ENCODE measurements at places on chromosomes 11 and 22. TPM values are rescaled to one million over a fixed set of nuclear protein-coding genes. Genes with fewer than 3 reads are reported as not detected.

- no peaks in the 10 kb centered on the region for H3K36me3 ChIP-seq
- H3K4me3 ChIP-seq, result no peak overlapping the region
- no peaks in the 10 kb centered on the region for H3K4me1 ChIP-seq
- DNase-seq, result no peak
Measured at GRCh38 chr11:113603277-113604059, 102.6 kb downstream of the TMPRSS5 start.

GRCh38 chr11:19725379-19726079 is 12.9 kb downstream of the NAV2 start:
- peaks cover 70% of the 10 kb centered on the region for H3K4me1 ChIP-seq
- H3K27ac ChIP-seq, result peak overlapping the region; percentile 82
- no peaks in the 10 kb centered on the region for H3K27me3 ChIP-seq
- peak; percentile 82 for DNase-seq

DNA sequence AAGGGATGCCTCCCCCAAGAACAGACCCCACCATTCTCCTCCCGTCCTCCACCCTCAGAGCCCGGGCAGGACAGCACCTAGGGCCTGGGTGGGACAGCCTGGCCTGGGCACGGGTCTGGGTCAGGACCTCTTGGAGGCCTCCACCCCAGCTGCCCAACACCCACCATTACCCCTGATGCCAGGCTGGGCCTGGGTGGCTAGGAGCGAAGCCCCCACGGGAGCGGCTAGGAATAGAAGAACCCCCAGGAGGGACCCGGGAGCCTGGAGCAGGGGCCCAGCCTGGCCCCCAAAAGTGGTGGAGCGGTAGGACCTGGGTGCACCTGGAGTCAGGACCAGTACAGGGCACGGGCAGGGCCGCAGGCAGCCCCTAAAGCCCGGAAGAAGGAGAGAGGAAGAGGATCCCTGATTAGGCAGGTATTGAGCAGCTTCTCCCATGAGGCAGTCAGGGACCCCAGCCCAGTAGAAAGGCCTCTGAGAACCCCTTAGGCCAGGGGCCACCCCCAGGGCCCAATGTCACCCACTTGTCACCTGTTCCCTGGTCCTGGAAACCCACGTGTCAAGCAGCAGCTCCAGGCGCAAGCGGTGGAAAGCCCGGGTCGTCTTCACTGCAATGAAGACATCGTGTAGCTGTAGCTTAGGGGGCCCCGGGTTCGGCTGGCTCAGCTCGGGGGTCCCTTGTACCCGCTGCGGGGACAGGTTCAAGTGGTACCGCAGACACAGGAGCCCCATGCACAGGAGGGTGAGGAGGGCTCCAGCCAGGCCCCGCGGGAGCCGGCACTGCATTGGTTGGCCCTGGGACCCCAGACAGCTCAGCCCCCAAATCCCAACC is 575 bp downstream of the MFNG start:
- no peak for DNase-seq
- H3K27ac ChIP-seq, result no peak overlapping the region
- H3K4me1 ChIP-seq, result no peaks in the 10 kb centered on the region
- no peaks in the 10 kb centered on the region for H3K36me3 ChIP-seq
- no peaks in the 10 kb centered on the region for H3K27me3 ChIP-seq

GRCh38 chr11:96091476-96091875 is 167.6 kb upstream of the MTMR2 start:
- H3K27me3 ChIP-seq, result no peaks in the 10 kb centered on the region
- no peak overlapping the region for H3K4me3 ChIP-seq
- DNase-seq, result peak; percentile 39

DNA sequence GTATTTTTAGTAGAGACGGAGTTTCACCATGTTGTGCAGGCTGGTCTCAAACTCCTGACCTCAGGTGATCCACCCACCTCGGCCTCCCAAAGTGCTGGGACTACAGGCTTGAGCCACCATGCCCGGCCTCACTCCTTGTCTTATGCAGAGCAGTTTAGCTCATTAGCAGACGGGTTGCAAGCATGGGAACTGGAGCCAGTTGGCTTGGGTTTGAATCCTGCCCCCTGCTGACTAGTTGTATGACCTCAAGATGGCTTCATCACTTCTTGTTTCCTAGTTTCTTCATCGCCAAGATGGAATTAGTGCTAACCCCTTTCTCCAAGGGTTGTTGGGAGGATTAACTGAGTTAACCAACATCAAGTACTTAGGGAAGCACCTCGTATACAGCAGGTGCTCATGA is 23.4 kb upstream of the RASD2 start:
- no peak overlapping the region for H3K4me3 ChIP-seq
- no peaks in the 10 kb centered on the region for H3K4me1 ChIP-seq
- no peak for DNase-seq
- H3K36me3 ChIP-seq, result no peaks in the 10 kb centered on the region
- H3K27ac ChIP-seq, result no peak overlapping the region

- no peak overlapping the region for H3K27ac ChIP-seq
- H3K4me3 ChIP-seq, result no peak overlapping the region
- H3K4me1 ChIP-seq, result no peaks in the 10 kb centered on the region
- DNase-seq, result no peak
- H3K36me3 ChIP-seq, result no peaks in the 10 kb centered on the region
Measured at GRCh38 chr11:77211040-77211451, 83.0 kb downstream of the MYO7A start.

DNA sequence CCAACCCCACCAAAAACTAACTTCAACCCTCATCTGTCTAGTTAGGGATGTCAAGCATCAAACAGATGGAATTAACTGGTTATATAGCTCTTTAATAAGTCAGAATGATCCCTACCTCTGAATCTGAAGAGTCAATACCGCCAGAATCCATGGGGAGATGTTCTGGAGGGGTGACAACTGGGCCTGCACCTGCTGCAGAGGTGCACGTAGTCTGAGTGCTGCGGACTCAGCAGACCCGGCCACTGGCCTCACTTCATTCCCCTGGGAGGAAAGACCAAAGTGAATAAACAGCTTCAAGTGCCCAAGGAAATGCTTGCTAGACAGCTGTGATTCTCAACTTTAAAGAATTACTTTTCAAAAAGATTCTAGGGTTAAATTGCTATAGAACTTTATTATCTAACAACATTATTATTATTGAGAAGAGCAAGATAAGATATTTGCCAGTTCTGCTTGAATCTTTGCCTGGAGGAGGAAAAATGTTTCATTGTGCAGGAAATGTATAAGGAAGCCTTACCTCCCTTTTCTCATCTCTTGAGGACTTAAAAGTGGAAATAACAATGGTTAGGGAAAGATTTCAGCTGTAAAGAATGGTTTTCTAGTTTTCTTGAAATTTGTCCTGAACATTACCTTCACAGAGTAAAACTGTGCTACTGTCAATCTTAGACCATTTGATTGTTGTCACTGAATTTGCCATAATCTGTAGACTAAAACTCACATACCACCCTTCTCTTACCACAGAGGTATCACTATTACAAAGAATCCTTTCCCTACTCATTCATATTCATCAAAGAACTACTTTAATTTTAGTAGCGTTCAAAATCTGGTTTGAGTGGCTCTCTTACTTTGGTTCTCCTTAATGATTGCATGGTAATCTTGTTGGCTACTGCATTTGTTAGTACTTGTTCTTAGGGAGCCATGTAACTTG is 4.2 kb downstream of the XBP1 start:
- H3K36me3 ChIP-seq, result peaks cover 60% of the 10 kb centered on the region
- H3K4me1 ChIP-seq, result peaks cover 24% of the 10 kb centered on the region
- no peak for DNase-seq
- H3K27ac ChIP-seq, result 0 out of 2 replicates have a peak overlapping the region, but pooled peaks have one; percentile 44

GRCh38 chr22:19232623-19233022 is 54.1 kb upstream of the SLC25A1 start:
- no peaks in the 10 kb centered on the region for H3K27me3 ChIP-seq
- H3K27ac ChIP-seq, result no peak overlapping the region
- H3K4me3 ChIP-seq, result no peak overlapping the region
- no peaks in the 10 kb centered on the region for H3K36me3 ChIP-seq

DNA sequence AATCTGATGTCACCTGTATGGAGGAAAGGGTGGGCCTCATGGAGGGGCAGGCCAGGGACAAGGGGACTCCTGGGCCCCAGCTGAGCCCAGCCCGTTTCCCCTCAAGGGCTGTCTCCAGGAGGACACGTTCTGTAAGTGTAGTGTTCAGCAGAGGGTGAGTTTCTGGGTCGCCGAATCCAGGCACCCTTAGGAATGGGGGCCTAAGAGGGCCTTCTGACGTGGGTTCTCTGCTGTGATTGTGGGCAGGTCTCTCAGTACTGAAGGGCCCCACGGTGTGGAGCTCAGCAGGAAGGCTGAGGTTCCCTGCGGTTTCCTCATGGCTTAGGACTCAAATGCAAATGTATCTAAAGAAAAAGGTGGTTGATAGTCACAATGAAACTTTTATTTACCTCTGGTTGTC is 6.5 kb downstream of the PTDSS2 start:
- no peaks in the 10 kb centered on the region for H3K4me1 ChIP-seq
- no peaks in the 10 kb centered on the region for H3K27me3 ChIP-seq
- no peak overlapping the region for H3K27ac ChIP-seq
- DNase-seq, result no peak
- no peaks in the 10 kb centered on the region for H3K36me3 ChIP-seq

GRCh38 chr11:110894224-110894623 is 182.0 kb upstream of the ARHGAP20 start:
- H3K4me1 ChIP-seq, result no peaks in the 10 kb centered on the region
- H3K4me3 ChIP-seq, result no peak overlapping the region
- H3K27me3 ChIP-seq, result no peaks in the 10 kb centered on the region
- DNase-seq, result peak; percentile 62

DNA sequence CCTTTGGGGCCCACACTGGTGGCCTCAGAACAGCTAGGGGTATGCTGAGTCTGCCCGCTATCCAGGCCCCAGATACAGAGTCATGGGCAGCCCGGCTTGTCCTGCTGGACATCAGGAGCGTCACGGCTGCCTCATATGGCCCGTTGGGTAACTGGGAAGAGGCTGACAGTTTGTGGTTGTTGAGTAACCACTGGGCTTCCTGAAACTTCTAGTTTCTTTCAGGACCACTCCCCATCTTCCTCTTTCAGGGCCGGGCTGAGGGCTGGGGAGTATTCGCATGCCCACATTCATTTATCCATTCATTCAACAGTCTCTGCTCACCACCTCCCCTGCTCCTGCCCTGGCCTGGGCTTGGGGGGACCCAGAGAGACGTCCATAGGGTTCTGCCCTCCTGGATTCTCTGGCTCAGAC is 13.4 kb upstream of the P2RY2 start:
- H3K36me3 ChIP-seq, result no peaks in the 10 kb centered on the region
- no peak overlapping the region for H3K4me3 ChIP-seq
- H3K27ac ChIP-seq, result no peak overlapping the region
- DNase-seq, result no peak

GRCh38 chr11:122422682-122423081 is 232.8 kb upstream of the UBASH3B start:
- no peaks in the 10 kb centered on the region for H3K36me3 ChIP-seq
- no peak overlapping the region for H3K27ac ChIP-seq
- no peak for DNase-seq
- H3K4me1 ChIP-seq, result no peaks in the 10 kb centered on the region
- H3K4me3 ChIP-seq, result no peak overlapping the region

DNA sequence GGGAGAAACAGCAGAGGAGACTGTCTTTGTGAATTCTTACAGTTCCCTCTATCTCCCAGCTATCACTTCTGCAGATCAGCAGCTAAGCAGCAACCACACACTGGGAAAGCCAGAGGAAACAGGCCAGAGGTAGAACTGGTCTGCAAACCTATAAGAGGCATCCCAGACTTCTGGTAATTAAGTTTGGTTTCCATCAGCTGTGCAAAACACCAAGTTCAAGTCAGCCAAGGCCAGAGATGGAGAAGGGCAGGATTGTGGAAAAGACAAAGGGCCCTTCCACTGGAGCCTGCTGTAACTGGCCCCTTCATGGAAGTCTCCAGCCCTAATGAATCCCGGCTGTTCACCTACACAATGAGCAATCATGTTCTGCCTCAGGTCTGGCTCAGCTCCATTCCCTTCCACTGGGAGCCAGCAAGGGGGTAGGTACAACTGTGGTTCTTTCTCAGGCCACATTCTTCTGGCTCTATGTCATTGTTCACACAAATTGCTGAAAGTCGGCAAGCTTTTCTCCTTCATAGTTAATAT is 4.6 kb upstream of the PAMR1 start:
- no peaks in the 10 kb centered on the region for H3K36me3 ChIP-seq
- peaks cover 19% of the 10 kb centered on the region for H3K4me1 ChIP-seq
- H3K27ac ChIP-seq, result no peak overlapping the region
- H3K27me3 ChIP-seq, result peaks cover 3% of the 10 kb centered on the region
- no peak overlapping the region for H3K4me3 ChIP-seq

- DNase-seq, result no peak
- H3K36me3 ChIP-seq, result no peaks in the 10 kb centered on the region
- no peaks in the 10 kb centered on the region for H3K27me3 ChIP-seq
- H3K4me1 ChIP-seq, result no peaks in the 10 kb centered on the region
Measured at GRCh38 chr11:122393209-122393860, 262.2 kb upstream of the UBASH3B start.

DNA sequence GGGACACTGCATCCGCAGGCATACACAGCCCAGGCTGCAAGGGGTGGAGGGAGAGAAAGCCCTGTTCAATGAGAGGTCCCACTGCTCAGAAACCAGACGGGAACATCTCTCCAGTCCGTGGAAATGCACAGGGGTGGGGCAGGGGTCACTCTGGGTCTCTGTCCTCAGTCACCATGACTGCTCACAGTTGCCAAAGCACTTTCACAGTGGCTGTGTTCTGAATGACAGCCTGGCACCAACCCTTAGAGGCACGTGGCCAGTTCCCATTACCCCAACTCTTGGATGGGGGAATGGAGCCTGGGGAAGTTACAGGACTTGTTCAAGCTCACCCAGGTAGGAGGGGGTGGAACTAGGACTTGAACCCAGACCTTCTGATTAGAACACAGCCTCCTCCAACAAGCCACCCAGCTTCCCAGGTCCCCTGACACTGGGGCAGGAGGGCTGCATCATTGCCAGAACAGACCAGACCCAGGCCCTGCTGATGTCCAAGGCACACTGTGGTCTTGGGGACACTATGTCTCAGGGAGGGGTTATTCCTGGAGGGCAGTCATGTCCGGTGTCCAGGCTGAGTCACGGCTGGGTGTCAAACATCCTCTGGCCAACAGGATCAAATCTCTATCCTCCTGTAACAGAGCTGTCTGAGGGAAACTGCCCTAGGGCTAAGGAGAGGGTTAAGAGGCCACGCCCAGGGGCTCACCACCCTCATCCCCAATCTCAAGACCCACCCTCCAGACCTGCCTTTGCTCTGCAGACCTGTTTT is 8.2 kb downstream of the ZNF70 start:
- H3K27me3 ChIP-seq, result no peaks in the 10 kb centered on the region
- no peak for DNase-seq
- peaks cover 4% of the 10 kb centered on the region for H3K36me3 ChIP-seq
- no peak overlapping the region for H3K27ac ChIP-seq

- no peaks in the 10 kb centered on the region for H3K4me1 ChIP-seq
- H3K27me3 ChIP-seq, result peaks cover 29% of the 10 kb centered on the region
- H3K36me3 ChIP-seq, result no peaks in the 10 kb centered on the region
- no peak overlapping the region for H3K4me3 ChIP-seq
Measured at GRCh38 chr11:120108154-120108784, 29.6 kb downstream of the TRIM29 start.

- peaks cover 48% of the 10 kb centered on the region for H3K4me1 ChIP-seq
- H3K27ac ChIP-seq, result no peak overlapping the region
- DNase-seq, result no peak
Measured at GRCh38 chr11:68007498-68008380, 2.4 kb upstream of the ALDH3B1 start.

GRCh38 chr11:128525411-128526243 is 61.7 kb downstream of the ETS1 start:
- peak overlapping the region; percentile 56 for H3K27ac ChIP-seq
- DNase-seq, result no peak
- no peak overlapping the region for H3K4me3 ChIP-seq

C11orf87 gene
- total RNA-seq, result not detected

TEX54 gene
- not detected for total RNA-seq

FBXO3 gene
- total RNA-seq, result 28.3 TPM

UCP3 gene
- 2.0 TPM for total RNA-seq

LDLRAD3 gene
- 19.5 TPM for total RNA-seq

OR5P2 gene
- total RNA-seq, result 1.3 TPM

TMEM121B gene
- total RNA-seq, result not detected

TRPC6 gene
- not detected for total RNA-seq
